ENCODE measurements at places on chromosomes 12 and 14.

GRCh38 chr14:53265025-53265424 is 111.9 kb upstream of the DDHD1 start:
- ATAC-seq = no peak

GRCh38 chr14:101980700-101981099 is 16.3 kb downstream of the DYNC1H1 start:
- ATAC-seq = peak; percentile 98

DNA sequence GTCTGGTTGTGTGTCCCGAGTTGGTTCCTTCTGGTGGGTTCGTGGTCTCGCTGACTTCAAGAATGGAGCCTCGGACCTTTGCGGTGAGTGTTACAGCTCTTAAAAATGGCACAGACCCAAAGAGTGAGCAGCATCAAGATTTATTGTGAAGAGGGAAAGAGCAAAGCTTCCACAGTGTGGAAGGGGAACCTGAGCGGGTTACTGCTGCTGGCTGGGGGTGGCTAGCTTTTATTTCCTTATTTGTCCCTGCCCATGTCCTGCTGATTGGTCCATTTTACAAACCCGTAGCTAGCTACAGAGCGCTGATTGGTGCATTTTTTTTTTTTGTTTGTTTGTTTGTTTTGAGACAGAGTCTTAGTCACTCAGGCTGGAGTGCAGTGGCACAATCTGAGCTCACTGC is 29.3 kb downstream of the FGF6 start:
- no peak for ATAC-seq

GRCh38 chr12:66255737-66256136 is 46.6 kb upstream of the HELB start:
- ATAC-seq = no peak

GRCh38 chr14:68979722-68980451 is 785 bp upstream of the ACTN1 start:
- peak; percentile 19 for ATAC-seq

- ATAC-seq = peak; percentile 41
These were observed 33.4 kb downstream of the CDC42BPB start for GRCh38 chr14:103023881-103024473.

Data from gastroesophageal sphincter (tissue), 4 donors.